Activated T-helper 1 cell treated with Interleukin-2 at 50 U/mL for 16 hours (primary cell): ENCODE measurements at places on chromosomes 6 and 20.
A peak's percentile ranks its signal among the peaks of the same experiment; 100 is the strongest.

DNA sequence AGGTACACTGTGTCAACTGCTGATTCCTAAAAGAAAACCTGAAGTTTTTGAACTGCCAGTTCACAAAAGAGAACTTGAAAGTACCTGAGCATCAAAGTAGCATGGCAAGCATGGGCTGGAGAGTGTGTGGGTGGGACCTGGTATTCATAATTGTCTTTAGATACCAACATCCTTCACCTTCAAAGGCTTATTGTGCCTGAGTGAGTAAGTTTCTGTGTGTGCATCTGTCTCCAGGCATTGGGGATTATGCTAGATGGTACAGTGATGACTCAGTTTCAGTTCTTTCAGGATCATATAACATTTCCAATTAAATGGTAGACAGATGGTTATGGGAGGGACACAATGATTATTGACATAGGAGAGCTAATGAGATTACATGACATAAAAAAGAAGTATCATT, 238.5 kb downstream of the ZFAND3 start:
- no peak for DNase-seq

GRCh38 chr6:127855542-127856159, 45.2 kb downstream of the THEMIS start:
- DNase-seq, result peak; percentile 13

DNA sequence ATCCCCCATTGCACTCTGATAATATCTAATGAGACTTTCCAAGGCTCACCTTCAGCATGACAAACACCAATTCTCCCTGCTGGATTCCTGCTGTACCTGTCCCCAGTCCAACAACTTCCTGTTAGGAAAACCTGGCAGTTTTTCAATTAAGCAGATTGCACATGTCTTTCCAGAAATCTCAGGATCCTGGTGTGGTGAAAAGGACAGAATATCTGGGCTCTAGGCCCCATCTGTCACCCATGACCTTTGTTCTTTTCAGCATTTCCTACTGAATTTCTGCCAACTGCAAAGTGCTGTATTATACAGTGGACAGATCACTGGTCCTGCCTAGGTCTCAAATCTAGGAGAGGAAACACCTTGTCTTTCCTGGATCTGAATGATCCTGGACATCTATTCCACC, 27.7 kb upstream of the DTNBP1 start:
- no peak for DNase-seq

- no peak for DNase-seq
These were observed 9.1 kb downstream of the SGK1 start for GRCh38 chr6:134308800-134309199.

DNA sequence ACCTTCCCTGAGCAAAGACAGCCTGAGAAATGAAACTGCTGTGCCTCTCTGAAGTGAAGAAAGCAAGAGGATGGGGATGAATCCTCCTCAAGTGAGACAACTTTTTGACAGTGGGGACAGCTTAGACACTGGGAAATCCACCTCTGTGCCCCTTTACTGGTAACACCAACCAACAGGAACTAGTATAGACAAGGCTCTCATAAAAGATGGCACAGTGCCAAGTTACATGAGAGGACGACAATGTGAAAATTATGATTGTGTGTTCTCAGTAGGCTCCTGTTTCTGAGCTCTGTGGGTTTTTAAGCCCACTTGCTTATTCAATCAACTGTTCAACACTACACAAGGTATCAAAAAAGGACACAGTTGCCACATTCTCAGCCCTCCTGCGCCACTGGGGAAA, 41.6 kb upstream of the LYRM2 start:
- DNase-seq, result no peak

DNA sequence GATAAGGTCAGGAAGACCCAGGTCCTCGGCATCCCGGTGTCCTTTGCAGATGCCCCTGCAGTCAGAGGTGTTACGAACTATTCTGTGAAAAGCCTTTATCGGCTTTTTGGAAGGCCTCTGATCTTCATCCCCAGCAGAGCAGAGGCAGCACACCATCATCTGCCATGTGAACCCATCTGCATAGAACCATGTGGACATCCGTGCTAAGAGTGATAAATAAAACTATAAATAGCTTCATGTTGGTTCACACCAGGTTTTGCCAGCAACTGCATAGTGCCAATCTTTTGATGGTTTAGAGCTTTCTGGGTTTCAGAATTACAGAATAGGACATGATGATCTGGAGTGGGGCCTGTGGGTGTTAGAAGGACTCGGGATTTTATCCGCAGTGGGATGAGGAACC, 33.6 kb downstream of the SIRPA start:
- no peak for DNase-seq

DNA sequence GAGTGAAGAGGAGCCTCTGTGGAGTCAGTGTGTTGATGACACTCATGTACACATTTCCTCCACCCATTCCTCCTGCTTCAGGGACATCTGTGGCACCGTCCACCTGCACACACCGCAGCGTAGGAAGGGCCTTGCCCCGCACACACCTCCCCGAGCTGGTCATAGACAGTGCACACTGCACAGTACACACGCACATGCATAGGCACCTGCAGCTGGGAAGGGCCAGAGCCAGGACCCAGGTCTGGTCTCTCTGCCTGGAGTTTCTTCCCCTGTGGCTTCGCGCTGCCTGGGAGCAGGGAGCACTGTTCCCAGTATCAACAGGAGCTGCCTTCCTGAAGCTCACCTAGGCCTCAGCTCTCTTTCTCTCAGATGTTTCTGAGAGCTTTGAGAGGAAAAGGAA, 340.5 kb downstream of the TAF4 start:
- no peak for DNase-seq

- DNase-seq, result no peak
These were observed 66.6 kb downstream of the CLVS2 start for GRCh38 chr6:123062670-123063069.

- DNase-seq, result peak; percentile 28
These were observed 108.7 kb downstream of the NCOA3 start for GRCh38 chr20:47610247-47610944.
